ENCODE measurements at places on chromosomes 4 and X. TPM values are rescaled to one million over a fixed set of nuclear protein-coding genes. Genes with fewer than 3 reads are reported as not detected.

DCLK2 gene
- total RNA-seq: 1.2 TPM

NHS gene
- total RNA-seq: 3.6 TPM

DNA sequence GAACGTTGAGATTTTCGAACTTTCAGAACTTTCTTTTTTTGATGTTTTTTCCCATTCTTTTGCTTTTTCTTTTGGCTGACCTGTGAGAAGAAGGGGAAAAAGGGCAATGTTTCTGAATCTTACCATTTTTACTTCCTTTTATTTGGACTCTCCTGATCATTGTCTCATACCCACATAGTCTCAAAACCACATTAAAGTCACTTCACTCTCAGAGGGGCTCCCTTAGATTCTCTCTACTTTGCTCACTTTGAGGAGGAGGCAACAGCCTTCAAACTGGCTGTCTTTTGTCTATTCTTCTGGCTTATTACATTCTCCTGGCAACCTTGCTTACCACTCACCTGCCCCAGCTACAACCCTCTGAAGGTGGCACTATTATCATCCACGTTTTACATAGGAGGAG is 3.7 kb downstream of the CXCL9 start:
- DNase-seq: no peak
- no peak overlapping the region for H3K4me3 ChIP-seq
- no peaks in the 10 kb centered on the region for H3K36me3 ChIP-seq
- H3K27me3 ChIP-seq: no peaks in the 10 kb centered on the region
- peaks cover 8% of the 10 kb centered on the region for H3K4me1 ChIP-seq
- no peak overlapping the region for H3K27ac ChIP-seq

DNA sequence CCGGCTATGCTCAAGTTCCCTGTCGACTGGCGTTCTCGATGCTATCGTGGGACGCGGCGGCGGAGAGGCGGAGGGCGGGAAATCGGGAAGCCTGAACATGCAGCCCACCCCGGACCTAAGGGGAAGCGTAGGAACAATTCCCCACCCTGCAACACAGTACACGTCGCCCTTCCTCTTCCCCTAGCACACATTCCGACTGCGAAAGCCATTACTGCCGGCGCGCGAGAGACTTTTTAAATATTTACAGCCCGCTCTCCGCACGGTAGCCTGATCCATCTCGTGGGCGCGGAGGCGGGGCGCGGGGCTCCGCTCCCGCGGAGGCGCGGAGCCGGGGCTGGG is 48.1 kb upstream of the BCOR start:
- H3K27ac ChIP-seq: no peak overlapping the region
- peaks cover 23% of the 10 kb centered on the region for H3K27me3 ChIP-seq
- no peak for DNase-seq
